ENCODE measurements at places on chromosomes 4 and X.

DNA sequence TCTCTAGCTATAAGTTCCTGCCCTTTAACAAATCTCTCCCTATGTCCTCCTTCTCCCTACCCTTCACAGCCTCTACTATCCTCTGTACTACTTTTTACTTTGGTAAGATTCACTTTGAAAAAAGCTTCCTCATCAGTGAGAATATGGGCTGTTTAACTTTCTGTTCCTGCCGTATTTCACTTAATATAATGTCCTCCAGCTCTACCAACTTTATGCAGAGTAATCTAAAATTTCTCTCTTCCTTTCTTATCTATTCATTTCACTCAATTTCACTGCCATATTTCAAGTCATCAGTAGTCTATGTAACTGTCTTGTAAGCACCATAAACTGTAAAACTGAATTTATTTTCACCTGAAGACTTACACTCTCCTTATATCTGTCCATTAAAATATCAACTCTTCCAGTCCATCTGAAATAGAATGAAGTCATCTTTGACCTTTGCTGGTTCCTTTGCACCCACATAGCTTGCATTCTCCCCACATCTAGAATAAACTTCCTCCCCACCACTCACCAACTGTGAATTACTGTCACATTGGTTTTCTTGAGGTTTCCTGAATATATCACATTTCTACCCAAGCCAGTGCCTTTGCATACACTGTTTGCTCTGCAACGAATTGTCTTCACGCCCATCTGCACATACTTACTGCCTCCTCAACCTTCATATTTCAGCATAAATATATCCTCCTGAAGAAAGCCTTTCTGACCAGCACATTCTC, 54.6 kb downstream of the ARAP2 start:
- DNase-seq, result no peak

DNA sequence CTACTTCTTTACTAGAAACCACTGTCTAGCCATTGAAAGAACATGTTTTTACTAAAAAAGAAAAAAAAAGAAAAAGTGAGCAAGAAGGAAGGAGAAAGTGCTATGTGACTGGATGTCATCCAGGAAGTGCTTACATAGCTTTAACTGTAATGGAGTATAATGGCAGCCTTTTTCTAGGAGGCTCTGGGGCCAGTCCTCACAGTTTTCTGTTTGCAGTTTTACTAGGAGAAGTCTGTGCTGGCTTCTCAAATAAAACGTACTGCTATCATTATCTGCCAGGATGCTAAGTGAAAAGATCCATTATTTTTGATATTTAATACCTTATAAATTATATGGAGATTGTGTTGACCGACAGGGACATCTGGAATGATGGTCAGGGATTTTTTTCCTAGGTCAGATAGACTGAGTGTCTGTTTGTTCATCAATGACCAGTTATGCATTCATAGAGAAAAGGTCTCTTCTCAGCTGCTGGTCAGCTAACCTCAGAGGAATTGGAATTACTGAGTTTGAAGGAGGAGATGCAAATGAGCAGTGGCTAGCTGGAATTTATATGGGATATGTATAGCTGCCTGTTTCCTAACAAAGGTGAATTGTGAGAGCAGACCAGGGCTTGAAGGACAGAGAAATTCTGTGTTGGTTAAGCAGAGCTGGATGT, 21.7 kb downstream of the LPAR4 start:
- DNase-seq, result no peak

GRCh38 chr4:72814241-72814640, 245.2 kb upstream of the ADAMTS3 start:
- DNase-seq, result no peak

GRCh38 chr4:81746071-81746470, 274.4 kb upstream of the RASGEF1B start:
- DNase-seq, result no peak

DNA sequence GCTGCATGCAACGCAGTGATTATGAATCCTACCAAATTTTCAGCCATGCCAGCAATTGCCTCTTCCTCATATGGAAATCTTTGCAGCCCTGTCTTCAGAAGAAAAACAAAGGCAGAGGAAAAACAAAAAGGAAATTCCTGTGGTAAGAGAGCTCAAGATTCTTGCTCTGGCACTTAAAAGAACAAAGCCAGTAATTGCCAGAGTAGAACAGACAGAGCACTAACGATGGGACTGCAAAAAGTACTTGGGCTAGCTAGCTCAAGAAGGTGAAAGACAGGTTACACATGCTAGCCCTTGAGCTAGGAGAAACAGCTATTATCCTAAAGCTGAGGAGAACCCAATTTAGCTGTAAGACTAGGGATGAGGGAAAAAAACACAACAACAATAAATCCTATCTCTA, 582.3 kb downstream of the KCNIP4 start:
- no peak for DNase-seq

DNA sequence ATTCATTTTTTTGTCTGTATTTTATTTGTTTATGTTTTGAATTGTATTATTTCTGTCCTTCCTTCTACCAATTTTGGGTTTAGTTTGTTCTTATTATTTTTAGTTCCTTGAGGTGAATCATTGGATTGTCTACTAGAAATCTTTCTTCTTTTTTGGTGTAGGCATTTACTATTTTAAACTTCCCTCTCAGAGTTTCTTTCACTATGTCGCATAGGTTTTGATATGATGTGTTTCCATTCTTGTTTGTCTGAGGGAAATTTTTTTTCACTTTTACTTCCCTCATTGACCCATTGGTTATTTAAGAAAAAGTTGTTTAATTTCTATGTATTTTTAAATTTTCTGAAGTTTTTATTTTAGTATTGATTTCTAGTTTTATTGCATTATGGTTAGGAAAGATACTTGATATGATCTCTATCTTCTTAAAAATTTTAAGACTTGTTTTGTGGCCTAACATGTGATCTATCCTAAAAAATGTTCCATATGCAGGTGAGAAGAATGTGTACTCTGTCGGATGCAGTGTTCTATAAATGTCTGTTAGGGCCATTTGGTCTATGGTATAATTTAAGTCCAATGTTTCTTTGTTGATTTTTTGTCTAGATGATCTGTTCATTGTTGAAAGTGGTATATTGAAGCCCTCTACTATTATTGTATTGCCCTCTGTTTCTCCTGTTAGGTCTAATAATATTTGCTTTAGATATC, 68.8 kb downstream of the IL15 start:
- DNase-seq, result no peak

- no peak for DNase-seq
Observed at GRCh38 chrX:109632906-109633504, 8.0 kb upstream of the KCNE5 start.

DNA sequence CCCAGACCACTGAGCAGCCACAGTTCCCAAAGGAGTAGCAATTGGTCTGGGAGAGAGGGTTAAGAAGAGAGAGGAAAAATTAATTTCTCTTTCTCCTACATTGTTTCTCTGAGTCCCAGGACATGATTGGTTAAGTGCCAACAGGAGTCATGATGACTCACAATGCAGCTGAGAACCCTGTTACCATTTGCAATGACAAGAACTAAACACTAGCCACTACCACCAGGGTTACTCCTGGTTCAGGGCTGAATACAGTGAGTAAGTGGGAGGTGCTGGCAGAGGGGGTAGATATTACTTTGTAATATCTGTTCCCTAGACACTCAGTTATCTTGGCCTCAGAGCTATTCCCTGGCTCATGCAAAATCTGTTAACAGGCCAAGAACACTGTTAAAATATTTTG, 18.0 kb downstream of the ETDC start:
- no peak for DNase-seq

GRCh38 chrX:6681521-6682145, 146.7 kb upstream of the VCX3A start:
- DNase-seq, result no peak

- DNase-seq, result no peak
Observed at GRCh38 chr4:153045111-153045982, 109.2 kb downstream of the FHDC1 start.

DNA sequence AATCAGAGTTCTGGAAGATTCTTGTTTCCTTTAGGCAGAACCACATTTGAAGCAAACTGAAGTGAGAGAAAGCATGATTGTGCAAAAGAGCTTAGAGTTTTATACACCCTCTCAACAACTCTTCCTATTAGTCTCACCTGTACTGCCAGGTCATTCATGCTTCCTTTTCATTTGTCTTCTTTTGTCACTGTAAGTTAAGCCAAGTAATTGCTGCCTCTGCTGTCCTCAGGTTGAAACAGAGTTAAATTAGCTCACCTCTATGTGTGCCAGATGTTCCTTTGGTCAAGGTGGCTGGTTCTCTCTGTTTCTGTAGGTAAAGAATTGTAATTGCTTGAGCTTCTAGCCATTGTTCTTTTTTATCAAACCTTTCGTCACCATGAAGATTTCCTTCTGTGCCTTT, 41.1 kb upstream of the HPGD start:
- no peak for DNase-seq

DNA sequence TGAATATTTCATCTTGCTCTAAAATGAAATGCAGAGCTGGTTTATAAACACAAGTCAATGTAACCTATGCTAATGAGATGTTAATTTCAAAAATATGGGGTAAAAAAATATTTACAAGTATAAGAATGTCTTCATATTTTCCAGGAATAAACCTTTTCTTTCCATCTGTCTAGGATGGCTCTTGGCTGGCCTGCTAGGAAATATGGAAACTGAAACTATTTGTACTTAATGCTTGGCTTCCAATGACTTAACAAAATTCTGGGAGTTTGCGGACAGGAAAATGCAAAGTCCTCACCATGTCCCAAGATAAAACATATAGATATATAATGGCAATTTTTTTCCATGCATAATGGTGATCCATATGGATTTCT, 168.1 kb downstream of the SCFD2 start:
- DNase-seq, result no peak

DNA sequence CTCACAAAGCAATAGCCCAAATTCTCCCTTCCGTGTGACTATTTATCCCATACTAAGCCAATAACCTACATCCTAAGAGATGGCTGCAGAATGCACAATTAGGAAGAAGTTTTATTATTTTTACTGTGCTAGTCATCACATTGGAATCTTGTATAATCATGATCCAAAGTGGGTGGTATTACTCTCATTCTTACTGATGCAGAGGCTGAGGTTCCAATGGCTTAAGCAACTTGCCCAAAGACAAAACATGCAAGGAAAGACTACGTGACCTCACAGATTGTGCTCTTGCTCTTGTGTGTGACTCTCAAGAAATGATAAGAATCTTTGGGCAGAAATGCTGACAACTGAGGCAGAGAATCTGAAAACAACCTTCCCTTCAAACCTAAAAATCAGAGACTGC, 212.2 kb downstream of the LDB2 start:
- no peak for DNase-seq

- DNase-seq, result no peak
Observed at GRCh38 chrX:52262195-52262546, 77.5 kb downstream of the MAGED4 start.

DNA sequence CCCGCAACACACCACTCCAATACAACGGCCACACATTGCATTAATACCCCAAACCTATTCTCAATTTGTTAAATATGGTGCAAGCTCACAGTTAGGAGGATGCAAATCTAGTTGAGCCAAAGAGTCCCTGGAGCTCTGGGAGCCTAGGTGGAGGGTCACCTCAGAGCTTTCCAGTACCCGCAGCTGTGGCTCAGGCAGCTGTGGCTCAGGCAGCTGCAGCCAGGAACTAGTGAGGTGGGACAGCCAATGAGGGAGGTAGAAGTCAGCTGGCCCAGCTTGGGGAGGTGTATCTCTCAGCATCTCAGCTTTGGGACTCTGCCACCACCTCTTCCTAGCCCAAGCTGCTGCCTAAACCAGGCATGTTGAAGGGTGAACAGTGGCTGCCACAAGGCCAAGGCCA, 36.7 kb upstream of the ARHGAP6 start:
- DNase-seq, result no peak

GRCh38 chr4:17252131-17252530, 259.8 kb downstream of the QDPR start:
- no peak for DNase-seq

DNA sequence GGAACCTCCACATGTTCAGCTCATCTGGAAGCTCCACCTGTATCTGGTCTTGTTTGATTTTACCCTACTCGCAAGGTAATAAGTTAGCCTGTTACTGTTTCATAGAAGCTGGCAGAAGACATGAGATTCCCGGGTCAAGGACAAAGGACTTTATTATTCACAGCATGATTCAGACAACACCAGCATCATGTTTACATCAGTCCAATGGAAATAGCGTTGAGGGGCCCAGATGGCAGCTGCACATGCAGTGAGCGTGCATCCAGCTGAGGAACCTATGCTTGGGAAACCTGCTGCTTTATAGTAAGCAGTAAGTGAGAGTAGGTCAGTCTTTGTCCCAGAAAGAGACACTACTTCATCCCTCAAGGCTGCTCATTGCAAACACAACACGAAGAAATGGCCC, 19.8 kb downstream of the TSPAN5 start:
- DNase-seq, result no peak

DNA sequence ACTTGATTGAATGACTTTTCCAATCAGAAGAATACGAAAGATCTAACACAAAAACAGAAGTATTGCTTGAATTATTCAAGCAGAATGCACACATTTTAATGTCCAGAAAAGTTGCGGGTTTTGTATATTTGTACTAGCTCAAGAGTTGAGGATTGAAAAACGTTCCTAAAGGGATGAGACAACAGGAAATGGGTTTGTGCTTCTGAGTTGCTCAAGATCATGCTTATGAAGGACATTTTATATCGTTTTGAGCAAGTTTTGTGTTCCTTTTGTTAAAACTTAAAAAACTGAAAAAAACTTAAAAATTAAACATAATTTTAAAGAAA, 353 bp upstream of the SMIM10 start:
- DNase-seq, result no peak

DNA sequence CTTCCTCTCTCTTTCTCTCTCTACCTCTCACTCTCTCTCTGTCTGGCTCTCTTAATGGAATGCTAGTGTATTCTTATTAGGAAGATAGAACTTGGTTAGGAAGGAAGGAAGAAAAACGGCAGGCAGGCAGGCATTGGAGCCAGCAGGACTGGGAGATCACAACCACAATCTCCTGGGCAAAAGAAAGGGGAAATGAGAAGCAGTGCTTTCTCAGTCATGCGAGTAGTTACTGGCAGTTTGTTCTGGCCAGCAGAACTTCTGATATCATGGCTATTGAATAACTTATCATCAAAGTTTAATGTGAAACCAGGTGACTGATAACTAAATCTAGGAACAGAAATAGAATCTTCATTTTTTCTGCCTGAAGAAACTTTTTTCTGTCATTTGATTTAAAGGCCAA, 60.9 kb upstream of the PAGE1 start:
- no peak for DNase-seq

GRCh38 chr4:78939667-78940008, 400 bp upstream of the PAQR3 start:
- DNase-seq, result no peak

DNA sequence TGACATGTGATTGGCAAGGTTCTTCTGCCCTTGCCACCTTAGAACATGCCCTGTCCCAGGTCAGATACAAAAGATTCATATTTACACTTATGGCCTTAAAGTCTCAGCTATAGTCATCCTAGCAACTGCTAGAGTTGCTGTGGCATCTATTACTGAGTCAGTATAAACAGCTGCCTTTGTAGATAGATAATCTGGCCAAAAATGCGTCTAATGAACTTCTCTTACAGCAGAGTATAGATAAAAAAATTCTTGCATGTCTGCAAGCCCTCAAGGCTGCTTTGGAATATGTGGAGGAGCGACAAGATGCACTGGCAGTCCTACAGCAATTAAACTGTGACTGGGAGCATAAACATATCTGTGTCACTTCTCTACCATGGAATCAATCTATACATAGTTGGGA, 1209.7 kb upstream of the PABPC4L start:
- no peak for DNase-seq
